ENCODE measurements at places on chromosomes 7 and 10.

DNA sequence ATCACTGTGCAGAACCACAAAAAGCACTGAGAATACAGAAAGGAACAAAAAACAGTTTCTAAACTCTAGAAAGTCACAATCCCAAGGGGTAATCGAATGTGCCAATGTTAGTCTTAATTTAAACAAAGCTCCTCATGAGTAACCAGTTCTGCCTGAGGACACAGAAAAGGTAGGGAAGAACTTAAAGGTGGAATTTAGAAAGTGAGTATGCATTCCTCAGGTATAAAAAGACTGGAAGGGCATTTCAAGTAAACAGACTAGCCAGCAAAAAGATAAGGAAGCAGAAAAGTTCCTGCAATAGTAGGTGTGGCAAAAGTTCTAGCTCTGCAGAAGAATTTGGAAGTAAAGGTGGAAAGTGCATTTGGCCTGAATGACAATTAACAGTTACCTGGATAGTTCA, 84.6 kb upstream of the DLX6 start:
- DNase-seq: no peak

DNA sequence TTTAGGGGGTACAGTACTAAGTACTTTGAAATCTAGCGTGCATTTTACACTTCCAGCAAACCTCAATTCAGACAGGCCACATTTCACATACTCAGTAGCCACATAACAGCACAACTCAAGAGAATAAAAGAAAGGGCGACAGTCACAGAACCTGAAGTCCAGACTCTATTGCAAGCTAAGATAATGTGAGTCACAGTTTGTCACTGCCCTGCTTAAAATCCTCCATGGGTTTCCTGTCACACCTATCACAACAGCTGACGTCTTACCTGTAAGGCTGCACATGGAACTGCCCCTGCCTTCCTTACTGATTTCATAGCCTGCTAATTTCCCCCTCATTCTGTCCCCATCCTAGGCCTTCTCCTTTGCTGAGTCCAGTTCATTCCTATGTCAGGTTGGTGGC, 16.1 kb upstream of the CDK14 start:
- no peak for DNase-seq

DNA sequence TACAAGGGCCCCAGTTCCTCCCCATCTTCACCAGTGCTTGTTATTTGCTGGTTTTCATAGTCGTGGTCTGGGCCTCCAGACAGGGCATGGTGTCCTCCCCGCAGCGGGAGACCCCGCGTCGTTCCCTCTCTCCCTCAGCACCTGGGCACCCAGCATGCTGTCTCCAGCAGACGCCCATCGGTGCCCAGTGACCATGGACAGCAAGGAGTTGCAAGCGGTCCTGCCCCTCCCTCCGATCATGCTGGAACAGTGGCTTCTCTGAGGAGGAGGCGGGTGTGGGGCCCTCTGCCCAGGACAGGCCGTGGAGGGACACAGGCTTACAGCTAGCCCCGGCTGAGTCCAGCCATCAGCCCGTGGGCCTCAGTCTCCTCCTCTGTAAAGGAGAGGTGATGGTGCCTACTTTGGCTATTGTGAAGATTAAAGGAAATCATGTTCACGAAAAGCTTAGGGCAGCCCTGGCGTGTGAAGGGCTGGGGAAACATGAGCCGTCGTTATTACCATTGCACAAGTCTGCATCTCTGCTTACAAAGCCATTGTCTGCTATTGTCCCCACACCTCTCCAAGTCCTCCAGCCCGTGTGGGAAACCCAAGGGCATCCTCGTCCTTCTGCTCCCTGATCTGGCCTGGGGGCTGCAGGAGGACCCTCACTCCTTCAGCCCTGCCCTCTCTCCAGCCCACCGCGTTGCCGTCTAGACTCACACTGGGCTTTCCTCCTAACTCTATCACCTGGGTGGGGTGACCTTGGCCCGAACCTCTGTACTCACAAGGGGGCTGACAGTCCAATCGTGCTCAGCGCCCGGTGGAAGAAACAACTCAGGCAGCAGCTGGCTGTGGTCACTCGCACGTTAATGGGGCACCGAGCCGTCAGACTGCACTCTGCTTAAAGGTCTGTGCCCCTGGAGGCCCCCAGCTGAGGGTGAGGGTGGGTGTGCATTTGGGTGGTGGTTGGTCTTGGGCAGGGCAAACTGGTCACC, 29.9 kb downstream of the EN2 start:
- no peak for DNase-seq

- DNase-seq: no peak
Measured at GRCh38 chr7:155965010-155965409, 152.7 kb upstream of the SHH start.

DNA sequence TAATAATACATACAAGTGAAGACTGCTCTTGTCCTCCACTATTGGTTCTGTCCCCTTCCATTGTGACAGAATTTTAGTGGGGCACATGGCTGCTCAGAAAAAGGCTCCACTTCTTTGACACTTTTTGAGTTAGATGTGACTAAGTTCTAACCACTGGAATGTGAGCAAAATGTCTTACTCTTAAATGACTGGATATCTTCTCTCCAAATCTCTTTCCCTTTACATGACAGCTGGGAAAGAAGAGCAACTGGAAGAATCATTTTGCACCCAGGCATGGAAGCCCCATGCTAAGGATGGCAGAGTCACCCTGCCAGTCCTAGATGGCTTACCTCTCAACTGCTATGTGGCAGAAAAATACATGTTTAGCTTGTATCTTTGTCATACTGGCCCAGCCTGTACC, 97.7 kb downstream of the CACNA2D1 start:
- no peak for DNase-seq

GRCh38 chr7:81161451-81162075, 242.7 kb upstream of the SEMA3C start:
- DNase-seq: no peak

- DNase-seq: no peak
Measured at GRCh38 chr10:23314835-23315239, 29.8 kb downstream of the C10orf67 start.

DNA sequence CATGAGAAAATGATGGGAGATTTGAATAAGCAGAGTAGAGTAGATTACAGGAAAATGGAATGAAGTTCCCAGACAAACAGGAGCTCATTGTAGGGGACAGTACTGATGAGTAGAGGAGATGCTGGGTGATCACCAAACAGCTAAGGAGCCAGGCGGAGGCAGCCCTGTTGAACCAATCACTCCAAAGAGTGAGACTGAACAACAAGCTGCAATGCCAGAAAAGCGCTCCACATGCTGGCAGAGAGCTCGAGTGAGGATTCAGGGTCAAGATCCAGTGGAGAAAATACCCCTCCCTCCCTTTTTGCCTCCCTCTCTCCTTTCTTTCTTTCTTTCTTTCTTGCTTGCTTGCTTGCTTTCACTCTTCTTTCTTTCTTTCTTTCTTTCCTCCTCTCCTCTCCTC, 133.3 kb downstream of the PFKFB3 start:
- no peak for DNase-seq

- DNase-seq: no peak
Measured at GRCh38 chr7:128322040-128322643, 21.6 kb downstream of the RBM28 start.

- DNase-seq: no peak
Measured at GRCh38 chr10:33482486-33482885, 148.0 kb upstream of the NRP1 start.

DNA sequence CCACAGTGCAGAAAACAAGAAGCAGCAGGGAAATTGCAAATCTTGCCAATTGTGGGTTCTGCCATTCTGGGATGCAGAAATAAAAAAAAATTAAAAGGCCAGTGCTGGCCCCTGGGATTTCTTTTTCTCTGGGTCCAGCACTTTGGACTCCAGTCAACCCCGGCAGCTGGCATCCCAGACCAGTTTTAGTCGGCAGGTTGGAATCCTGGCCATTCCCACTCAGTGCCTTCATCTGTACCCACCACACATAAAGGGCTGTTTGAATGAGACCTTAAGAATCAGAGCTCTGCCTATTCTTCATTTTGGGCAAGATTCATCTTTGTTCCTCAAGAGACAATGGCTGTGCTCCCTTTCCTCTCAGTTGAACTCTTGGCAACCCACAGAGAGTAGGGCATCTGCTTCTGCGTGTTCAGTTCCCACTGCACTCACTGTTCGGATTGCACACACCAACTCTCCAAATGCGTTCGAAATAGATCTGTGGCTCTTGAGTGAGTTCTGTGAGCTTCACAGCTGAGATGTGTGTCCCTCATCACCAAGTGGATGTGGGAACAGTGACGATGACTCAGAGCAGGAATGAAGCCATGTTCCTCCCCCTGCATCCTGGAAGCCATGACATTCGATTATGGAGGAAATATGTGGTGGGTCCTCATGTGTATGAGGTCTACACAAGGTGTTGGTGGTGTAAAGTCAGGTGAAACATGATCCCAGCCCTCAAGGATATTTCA, 63.0 kb upstream of the EGFR start:
- no peak for DNase-seq

DNA sequence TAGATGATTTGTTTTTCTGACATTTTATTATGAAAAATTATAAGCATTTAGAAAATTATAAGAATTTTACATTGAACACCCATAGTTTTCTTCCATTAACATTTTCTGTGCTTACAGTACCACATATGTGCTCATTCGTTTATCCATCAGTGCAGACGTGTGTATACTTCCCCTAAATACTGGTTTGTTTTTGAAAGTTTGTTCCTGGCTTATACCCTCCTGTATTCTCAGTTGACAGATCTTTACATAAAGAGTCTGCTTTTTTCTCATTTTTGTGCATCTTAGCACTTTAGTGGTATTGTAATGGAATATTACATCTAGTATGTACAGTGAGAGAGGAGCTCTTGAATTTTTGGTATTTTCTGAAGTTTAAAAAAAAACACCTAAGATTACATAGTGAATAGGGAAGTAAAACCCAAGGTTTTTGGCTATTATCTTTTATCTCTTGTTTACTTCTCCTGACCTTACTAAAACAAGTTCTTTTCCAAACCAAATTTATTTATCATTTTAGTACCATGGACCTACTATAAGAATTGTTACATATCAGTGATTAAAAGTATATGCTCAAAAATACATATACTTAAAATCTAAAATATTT, 8.1 kb downstream of the DLD start:
- DNase-seq: no peak

DNA sequence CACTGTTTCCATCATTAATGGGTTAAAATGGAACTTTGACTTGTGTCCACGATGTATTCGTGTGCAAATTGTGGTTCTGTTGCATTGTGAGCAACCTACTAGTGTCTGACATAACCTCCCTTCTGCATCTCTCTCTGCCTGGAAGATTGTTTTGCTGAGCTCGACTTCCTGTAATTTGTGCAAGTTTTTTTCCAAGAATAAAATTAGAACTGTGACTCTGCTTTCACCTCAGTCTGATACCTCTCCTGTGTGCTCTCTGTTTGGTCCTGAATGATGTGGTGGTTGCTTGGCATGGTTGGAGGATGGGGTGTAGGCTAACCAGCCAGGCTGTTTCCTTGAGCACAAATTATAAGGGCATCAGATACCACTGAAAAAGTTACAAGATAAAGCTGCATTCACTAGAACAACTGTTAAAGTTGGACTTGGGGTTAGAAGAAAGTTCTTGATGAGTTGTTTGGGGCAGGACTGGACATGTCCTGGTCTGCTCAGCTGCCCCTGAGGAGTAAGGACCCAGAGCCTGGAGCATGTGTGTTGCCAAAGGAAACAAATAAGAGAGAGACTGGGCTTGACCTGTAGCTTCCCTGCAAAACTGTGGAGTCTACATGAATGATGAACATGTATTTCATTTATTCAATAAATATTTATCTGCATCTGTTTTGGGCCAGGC, 1.9 kb upstream of the VOPP1 start:
- DNase-seq: no peak

- DNase-seq: no peak
Measured at GRCh38 chr7:36887233-36887632, 162.9 kb upstream of the AOAH start.
